Hepatic stellate cell (primary cell): ENCODE measurements at places on chromosomes 13 and 19.
A peak's percentile ranks its signal among the peaks of the same experiment; 100 is the strongest.

- no peak for DNase-seq
Observed at GRCh38 chr19:2372076-2372612, 12.1 kb downstream of the TMPRSS9 start.

- no peak for DNase-seq
Observed at GRCh38 chr13:106996867-106997618, 429.1 kb upstream of the ARGLU1 start.

DNA sequence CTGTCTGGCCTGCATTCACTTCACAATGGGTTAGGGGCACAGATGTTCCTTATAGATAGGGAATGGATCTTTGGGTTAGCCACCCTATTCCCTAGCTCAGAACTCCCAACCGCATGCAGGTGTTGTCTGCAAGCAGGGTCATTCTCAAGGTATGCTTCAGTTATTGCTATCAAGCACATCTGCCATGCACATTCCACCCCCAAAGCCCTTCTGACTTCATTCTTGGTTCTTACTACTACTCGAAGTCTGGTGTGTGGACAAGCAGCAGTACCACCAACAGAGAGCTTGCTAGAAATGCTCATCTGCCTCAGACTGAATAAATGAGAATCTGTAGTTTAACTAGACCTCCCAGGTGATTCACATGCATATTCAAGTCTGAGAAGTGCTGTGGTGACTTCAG, 31.3 kb downstream of the SERPINE3 start:
- DNase-seq: no peak

GRCh38 chr13:34869696-34870095, 72.4 kb upstream of the NBEA start:
- DNase-seq: no peak

DNA sequence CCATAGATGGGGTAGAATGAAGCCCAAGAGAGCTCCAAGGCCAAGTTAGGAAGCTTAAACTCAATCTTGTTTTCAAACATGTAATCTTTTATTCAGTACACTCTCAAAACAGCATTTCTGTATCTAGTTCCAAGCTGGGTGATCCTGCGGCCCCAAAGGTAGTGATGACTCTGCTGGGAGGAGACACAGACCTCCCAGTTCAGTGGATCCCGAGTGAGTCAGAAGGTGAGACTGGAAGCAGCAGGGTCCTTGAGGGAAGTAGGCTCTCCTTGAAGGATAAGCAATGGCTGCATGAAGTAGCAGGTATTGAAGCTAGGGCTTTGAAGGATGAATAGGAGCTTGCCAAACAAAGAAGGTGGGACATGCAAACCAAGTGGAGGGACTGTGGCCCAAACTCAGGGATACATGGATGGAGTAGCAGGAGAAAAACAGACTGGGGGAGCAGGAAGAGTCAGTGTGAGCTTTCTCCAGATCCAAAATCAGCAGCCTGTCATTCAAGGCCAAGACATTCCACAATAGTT, 9.6 kb downstream of the TINCR start:
- no peak for DNase-seq

DNA sequence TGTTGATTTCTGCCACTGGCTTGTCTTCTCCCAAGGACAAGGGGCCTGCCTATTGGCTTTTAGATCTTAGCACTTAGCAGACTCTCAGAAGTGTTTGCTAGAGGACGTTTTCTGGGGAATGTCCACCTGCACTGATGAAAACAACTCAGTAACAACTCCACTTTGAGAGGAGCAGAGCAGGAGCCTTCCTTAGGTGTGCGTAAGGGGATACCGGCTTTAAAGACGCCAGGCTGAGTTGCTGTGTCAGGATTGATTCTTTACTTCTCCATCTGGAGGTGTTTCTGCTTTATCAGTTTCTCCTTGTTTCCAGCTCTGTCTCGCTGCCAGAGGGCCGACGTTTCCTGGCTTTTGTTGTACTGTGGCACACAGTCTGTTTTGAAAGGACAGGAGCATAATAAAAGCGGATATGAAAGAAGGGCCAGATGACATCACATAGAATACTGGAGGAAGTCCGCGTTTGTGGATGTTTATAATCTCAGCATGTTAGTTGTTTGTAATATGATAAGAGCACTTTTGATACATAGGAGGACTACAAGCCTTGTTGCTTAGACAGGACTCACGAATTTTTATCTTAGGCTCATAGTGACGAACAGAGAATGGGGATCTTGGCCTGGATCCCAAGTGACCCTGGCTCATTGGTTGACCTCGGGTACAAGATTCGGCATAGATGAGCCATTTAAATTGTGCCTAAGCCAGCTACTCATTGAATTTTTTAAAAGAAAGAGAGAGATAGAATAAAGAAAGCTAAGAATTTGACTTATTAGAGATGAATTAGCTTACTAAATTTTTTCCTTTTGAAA, 34.6 kb downstream of the COL4A2 start:
- no peak for DNase-seq

- no peak for DNase-seq
Observed at GRCh38 chr19:934865-935479, 9.1 kb downstream of the ARID3A start.

GRCh38 chr19:3599776-3600187, 6.9 kb downstream of the TBXA2R start:
- no peak for DNase-seq

- no peak for DNase-seq
Observed at GRCh38 chr13:33004511-33004910, 11.7 kb upstream of the KL start.

GRCh38 chr19:3601021-3601420, 5.7 kb downstream of the TBXA2R start:
- no peak for DNase-seq

GRCh38 chr13:39684531-39685137, 29.2 kb downstream of the COG6 start:
- DNase-seq: no peak

DNA sequence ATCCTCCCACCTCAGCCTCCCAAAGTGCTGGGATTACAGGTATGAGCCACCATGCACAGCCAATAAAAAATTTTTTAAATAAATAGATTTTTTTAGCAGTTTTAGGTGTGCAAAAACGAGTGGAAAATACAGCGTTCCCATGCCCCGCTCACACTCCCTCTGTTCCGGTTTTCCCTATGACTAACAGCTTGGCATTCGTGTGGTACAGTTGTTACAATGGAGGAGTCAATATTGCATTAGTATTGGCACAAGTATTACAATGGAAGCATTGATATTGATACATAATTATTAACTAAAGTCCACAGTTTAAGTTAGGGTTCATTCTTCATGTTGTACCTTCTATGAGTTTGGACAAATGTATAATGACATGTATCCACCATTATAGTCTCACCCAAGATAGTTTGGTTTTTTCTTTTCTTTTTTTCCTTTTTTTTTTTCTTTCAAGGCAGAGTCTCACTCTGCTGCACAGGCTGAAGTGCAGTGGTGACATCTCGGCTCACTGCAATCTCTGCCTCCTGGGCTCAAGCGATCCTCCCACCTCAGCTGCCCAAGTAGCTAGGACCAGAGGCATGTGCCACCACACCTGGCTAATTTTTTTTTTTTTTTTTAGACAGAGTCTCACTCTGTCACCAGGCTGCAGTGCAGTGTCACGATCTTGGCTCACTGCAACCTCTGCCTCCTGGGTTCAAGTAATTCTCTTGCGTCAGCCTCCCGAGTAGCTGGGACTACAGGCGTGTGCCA, 15.4 kb upstream of the RAB20 start:
- no peak for DNase-seq

DNA sequence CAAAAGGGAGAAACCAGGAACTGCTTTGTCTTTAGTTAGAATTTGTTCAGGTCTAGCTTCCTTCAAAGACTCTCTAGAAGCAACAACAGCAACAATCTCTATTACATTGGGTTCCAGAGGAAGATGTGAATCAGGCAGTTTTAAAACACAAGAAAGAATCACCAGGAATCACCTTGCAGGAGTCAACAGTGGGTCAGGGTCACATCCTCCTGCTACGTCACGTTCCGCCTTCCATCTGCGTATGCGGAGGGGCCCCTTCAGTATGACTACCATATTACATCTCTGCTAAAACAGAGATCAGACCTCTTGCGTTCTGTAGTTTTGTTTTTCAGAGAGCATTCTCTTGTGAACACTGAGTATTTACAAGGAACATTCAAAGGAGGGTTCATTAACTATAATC, 147.8 kb upstream of the STARD13 start:
- DNase-seq: no peak

GRCh38 chr19:46624958-46625661, at the start of gene PTGIR:
TSS of gene PTGIR (minus strand) at chr19:46625089. CDS start at chr19:46624225, 864 bp downstream.
- peak; percentile 93 for DNase-seq

- no peak for DNase-seq
Observed at GRCh38 chr13:94322925-94323763, 156.3 kb downstream of the DCT start.

DNA sequence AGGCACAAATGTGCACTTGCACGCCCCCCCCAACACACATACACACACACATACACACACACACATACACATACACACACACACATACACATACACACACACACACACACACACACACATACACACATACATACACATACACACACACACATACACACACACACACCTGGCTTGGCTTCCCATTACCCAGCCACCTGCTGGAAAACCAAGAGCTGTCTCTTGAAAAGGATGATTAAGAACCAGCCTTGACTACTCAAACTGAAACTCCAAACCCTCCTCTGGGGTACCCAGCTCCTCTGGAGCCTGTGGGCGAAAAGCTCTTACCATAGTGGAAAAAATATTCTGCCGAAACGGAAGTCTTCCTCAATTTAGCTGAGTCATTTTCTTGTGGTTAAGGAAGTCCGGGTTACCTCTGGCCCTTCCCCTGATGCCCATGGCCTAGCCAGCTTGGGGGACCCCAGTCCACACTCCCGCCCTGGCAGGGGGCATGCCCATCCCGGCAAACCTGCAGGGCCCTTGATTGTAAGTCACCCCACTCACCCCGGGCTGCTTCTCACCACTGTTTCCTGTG, 21.9 kb downstream of the CEBPA start:
- DNase-seq: no peak

DNA sequence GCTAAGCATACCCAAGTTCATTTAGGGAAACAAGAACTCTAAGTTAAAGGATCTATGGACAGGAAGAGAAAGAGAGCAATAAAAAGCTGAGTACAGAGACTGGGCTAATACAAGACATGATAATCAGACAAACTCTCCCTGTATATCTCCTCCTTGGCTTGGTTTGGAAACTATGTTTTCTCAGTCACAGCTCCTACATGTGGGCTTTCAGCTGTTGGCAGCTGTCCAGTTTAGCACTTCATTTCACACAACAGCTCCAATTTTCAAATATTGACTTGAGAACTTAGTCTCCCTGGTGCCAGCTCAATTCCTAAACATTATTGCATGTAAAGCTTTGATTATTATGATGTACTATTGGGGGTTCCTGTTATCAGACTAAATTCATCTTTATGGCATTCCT, 222.8 kb upstream of the OBI1 start:
- DNase-seq: no peak
